Motor neuron (in vitro differentiated cells): ENCODE measurements at places on chromosomes 1 and 21.

DNA sequence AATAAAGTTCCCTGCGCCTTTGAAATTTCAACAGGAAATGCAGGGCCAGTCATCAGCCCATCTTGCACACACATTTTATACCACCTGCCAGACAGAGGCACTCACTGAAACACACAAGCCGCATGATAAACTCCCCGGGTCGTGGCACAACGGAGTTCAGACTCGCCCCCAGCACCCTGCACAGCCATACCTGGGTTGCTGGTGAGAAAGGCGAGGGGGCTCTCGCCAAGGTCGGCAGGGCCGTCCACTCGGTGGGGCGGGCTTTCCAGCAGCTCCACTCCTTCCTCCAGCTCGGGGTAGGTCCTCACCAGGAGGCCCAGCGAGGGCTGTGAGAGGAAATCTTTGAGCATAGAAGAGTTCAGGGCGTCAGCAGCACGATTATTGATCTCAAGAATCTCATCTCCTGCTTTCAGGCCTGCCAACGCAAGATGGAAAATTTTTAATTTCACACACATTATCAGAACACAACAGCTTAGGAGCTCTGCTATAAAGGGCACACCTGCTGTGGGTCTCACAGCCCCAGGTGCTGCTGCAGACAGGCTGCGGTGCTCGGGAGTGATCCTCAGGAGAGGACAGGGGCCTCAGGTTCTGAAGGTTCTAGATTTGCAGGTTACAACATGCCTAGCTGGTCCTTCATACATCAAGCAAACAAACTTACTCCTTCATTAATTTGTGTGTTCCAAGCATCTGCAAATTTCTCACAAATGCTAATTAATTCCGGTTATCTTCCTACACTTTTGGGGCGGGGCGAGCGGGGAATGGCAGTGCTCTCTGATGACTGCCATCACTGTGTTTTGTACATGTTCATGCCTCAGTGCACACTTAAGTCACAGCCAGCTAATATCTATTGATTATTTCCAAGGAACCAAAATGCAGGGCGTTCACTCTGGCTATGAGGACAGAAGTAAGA is 144.2 kb upstream of the KRTAP19-8 start:
- no peak for ATAC-seq

GRCh38 chr1:198088360-198089071 is 68.3 kb upstream of the NEK7 start:
- ATAC-seq: no peak

GRCh38 chr1:151718666-151719065 is 2.1 kb upstream of the CELF3 start:
- ATAC-seq: no peak

DNA sequence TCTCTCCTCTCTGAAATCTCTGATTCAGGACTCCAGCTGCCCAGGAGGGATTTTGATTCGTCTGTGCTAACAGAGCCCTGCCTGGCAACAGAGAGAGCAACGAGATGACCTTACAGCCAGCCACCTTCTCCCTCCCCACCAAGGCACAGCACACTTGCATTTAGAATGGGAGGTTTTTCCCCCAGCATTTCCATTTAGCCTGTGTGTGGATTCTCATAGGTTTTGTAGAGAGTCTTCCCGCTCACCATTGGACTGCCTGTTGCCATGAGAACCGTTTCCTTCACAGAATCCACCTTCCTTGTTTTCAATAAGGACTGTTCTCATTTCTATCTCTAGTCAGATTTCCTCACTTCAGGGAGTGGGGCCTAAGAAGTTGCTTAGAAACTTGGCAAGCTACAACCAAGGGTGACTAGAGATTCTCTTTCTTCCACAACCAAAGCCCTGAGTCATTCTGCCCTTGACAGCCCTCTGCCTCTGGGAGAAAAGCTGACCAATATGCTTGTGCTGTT is 5.8 kb upstream of the IKBKE start:
- ATAC-seq: peak; percentile 88

DNA sequence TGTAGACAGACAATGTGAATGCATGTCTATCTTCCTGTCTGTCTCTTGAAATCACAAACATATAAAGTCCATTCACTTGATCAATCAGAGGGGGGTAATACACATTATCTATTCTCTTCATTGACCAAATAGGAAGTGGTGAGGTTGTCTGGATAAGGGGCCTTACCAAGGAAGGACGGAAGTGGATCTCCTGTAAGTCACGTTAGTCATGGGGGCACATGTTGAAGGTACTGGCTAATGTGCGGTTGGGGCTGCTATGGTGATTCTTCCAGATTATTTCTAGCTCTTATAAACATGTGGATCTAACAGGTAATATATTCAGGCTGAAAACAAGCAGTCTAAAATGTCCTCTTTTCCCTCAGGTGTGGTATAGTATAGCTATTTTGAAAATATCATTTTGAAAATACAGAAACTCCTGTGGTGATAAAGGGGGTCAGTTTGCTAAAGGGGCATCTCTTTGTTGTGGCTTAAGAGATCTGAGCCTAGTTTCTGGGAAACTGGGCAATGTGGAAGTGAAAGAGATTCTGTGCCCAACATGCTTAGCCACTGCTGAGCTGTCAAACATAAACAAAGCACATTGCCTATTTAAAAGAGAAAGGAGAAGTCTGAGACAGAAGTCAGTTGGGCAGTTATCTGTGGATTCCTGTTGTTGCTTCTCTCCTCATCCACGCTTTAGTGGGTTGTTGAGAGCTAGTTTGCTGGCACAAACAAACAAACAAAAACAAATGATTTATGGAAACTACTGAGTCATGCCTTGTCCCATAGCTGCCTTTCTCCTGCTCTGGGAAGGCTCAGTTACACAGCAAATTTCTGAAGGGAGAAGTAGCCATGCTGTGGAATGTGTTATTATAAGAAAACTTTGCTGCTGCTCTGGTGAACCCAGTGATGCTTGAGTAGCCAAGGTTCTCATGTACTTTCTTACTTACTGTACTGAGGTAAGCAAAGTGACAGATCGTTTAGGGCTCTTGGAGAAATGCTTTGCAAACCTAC is 166.9 kb downstream of the HLX start:
- ATAC-seq: peak; percentile 68

GRCh38 chr1:26701266-26701994 is 5.6 kb downstream of the ARID1A start:
- ATAC-seq: no peak
